CD4-positive, alpha-beta T cell treated with Interleukin-6 for 4 hours (primary cell): ENCODE measurements at places on chromosomes 12 and 14.

DNA sequence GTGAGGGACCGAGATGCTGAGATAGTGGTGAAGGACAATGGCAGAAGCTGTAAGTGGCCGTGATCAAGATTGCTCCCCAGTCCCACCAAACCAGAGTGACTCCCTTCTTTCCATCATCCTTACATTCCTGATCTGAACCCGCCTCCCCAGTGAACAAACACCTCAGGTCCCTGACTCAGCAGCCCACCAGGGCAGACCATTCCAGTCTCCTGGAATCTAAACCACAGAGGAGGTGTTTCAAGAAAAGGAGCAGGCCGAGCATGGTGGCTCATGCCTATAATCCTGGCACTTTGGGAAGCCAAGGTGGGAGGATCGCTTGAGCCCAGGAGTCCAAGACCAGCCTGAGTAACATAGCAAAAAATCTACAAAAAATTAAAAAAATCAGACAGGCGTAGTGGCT, 6.6 kb downstream of the ERBB3 start:
- DNase-seq: no peak

GRCh38 chr12:52280796-52281560, 6.5 kb downstream of the KRT86 start:
- no peak for DNase-seq

DNA sequence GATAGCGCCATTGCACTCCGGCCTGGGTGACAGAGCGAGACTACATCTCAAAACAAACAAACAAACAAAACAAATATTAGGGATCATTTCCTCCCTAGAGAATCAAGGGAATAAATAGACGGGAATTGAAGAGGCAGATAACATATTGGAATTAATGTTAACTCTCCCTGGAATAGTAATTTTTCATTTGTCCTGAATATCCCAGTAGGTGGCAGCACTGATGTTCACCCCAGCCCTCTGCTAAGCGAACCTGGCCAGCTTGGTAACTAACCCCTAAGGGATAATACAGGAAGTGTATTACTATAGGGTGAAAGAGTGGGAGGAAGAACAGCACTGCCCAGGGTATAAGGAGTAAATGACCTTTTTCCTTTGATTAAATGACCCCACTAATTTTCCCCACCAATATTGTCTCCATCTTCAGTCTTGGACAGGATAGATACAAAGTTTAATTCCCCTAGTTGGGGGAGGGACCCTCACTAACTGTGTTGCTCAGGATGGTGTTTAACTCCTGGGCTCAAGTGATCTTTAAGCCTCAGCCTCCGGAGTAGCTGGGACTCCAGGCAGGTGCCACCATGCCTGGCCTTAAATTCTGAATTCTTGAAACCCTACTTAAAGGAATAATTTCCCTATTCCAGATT, 40.5 kb downstream of the SLC2A14 start:
- peak; percentile 33 for DNase-seq

DNA sequence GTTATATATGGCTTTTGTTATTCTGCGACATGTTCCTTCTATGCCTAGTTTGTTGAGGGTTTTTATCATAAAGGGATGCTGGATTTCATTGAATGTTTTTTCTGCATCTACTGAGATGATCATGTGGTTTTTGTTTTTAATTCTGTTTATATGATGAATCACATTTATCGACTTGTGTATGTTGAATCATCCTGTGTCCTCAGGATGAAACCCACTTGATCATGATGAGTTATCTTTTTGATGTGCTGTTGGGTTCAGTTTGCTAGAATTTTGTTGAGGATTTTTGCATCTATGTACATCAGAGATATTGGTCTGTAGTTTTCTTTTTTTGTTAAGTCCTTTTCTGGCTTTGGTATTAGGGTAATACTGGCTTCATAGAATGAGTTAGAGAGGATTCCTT, 291.2 kb downstream of the AKAP6 start:
- DNase-seq: no peak

GRCh38 chr12:12777092-12777491, 8.4 kb upstream of the APOLD1 start:
- no peak for DNase-seq

DNA sequence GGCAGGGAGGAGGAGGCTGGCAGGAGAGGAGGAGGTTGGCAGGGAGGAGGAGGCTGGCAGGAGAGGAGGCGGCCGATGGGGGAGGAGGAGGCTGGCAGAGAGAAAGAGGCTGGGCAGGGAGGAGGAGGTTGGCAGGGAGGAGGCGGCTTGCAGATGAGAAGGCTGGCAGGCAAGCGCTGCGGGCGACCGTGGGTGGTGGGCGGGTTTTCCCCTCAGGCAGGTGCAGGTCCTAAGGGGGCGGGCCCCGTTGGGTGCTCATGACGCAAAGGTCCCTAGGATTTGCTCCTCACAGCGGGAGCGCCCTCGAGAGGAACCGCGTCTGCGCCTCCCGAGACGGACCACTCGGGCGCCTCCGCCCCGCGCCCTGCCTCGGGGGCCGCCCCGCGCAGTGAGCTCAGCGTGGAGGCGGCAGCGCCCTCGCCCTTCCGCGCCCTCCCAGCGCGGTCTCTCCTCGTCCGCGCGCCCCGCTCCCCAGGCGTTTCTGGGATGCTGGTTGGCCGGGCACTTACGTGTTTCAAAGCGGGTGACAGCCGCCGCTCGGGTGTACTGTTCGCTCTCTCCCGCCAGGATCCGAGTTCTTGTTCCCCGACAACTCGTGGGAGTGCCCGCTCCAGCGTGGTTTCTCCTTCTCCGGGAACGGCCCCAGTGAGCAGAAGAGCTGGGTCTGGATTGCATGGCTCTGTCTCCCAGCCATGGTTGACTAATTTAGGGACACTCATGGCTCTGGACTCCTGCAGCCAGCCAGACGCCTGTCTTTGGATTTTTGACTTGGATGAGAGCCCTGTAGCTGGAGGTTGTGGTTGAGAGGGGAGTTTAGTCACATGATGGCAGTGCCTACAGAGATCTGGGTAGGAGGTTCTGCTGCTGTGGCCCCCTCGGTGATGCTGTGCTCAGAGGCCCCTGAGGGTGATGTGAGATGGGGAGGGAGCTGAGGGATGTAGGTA, 64.1 kb upstream of the PPP4R3A start:
- peak; percentile 79 for DNase-seq

- DNase-seq: no peak
These were observed 855.3 kb downstream of the DIO2 start for GRCh38 chr14:79356040-79356439.

DNA sequence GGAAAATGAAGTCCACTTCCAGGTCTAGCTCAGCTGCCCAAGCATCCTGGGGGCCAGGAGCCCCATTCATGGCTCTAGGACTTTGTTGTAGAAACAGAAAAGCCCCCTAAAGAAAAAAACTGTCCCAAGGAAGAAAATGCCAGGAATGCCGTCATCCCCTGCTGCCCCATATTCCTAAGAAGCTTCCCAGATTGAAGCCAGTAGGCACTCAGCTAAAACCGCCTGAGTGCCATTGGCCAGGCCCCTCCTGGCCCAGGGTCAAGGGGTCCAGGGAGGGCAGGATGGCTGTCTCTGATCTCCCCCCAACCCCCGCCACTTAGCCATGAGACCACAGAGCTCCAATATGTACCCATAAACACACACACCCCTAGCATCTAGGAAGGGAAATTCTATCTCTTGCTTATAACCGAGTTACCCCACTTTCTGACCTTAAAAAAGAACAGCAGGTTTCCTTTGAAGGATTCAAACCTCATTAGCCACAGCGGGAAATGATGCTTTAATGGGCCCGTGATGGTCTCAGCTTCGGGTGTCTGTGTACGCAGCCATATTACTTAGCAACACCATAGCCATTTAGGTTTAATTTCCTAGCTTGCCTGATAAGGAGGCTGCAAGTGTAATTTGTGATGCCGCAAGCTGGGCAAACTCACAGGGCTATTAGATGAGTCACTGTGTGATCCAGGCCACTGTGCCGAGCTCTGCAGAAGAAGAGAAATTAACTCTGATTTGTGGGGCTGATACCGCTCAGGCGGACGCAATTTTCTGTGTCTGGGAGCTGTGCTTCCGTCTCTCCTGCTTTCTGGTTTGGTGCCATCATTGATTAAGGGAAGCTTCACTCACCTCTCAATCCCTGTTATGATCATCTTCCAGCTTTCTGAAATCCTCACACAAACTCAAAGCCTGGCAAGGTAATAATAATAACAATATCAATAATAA, 84.2 kb downstream of the GCH1 start:
- DNase-seq: no peak

- DNase-seq: no peak
These were observed 66.8 kb downstream of the ARL6IP4 start for GRCh38 chr12:123047289-123047688.

DNA sequence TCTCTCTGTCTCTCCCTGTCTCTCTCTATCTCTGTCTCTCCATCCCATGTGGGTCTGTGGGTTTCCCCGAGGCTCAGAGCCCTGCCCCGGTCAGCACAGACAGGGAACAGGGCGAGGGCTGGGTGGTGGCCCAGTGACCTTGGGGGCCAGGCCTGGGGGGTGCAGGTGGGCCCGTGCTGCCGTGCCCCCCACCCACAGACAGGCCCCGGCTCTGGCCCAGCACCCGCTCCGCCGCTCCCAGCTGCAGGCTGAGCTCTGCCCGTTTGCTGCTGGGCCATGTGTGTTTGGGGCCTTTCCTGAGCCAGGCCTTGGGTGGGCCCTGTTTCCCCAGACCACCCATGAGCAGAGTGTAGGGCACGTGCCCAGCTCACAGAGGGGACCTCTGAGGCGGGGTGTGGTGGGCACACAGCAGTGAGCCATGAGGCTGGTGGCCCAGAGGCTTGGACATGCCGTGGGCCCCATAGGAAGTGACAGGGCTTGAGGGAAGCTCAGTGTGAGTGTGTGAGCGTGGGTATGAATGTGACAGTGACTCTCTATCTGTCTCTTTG, 51.0 kb downstream of the TMEM121 start:
- no peak for DNase-seq

DNA sequence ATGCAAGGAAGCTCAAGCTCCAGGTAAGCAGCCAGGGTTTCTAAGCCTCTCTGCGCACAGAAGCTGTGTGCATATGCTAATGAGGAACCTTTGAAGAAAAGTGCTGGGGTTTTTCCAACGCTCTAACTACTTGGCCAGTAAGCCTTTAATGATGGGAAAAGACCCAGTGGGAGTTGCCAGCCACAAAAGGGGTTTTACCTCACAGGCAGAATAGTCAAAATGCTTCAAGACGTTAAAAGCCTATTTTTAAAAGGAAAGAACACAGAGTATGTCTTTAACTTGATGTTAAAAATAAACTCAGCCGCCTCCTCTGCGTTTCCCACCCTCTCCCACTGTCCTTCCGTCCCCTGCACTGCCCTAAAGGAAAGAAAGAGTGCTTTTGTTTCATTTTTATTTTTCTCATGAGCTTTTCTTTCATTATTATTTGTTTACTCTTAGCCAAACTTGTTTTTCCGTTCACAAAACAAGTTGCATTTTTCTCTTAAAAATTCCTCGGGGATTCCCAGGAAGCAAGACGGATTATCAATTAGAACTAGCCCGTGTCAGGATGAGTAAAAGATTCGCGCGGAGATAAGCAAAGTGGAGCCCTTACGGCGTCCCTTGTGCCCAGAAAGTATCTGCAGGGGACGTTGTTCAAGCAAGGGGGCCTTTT, 209.8 kb upstream of the NUDT4 start:
- no peak for DNase-seq

DNA sequence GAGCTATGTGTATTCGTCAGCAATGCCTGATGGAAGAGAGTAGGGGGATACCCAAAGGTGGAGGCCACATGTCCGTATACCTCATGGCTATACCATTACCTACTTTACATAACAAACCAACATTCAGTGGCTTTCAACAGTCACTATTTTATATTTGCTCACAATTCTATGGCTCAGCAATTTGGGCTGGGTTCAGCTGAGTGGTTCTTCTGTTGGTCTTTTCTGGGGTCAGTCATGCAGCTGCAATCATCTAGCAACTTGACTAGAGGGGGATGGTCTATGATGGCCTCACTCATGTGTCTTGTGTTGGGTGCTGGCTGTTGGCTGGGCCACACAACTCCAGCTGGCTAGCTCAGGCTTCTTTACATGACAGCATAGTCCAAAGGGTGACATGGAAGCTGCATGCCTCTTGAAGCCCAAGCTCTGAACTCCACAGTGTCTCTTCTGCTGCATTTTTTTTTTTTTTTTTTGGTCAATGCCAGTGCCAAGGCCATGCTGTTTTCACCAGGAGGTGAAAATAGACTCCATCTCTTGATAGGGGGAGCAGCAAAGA, 53.7 kb downstream of the RIN3 start:
- DNase-seq: no peak

GRCh38 chr12:132661972-132662371, 25.2 kb downstream of the POLE start:
- no peak for DNase-seq

GRCh38 chr12:7395950-7396349, 48.0 kb downstream of the CD163L1 start:
- DNase-seq: no peak

DNA sequence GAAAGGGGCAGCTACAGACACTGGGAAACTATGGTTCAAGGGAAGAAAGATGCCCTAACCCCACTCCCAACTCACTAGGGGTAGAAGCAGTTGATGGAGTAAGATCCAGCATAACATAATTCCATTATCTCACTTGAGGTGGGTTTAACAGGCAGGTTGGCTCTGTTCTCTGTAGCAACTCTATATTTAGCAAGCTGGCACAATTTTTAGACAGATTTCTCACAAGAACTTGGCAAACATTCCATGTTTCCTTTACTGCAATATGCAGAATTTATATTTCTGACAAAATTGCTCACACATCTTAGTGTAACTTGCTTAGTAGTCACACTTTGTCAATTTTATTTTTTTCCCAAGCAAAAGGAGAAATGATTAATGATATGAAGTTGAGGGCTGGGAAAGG, 475.4 kb downstream of the RMST start:
- no peak for DNase-seq

DNA sequence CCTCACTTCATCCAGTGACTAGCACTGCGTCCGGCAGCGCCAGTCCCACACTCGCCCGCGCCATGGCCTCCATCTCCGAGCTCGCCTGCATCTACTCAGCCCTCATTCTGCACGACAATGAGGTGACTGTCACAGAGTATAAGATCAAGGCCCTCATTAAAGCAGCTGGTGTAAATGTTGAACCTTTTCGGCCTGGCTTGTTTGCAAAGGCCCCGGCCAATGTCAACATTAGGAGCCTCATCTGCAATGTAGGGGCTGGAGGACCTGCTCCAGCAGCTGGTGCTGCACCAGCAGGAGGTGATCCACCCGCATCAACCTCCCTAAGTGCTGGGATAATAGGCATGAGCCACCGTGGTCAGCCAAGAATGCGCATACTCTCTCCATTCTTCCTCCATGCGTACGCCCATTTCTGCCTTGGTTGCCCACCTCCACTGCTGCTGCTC, 59.9 kb downstream of the IRF2BPL start:
- no peak for DNase-seq

GRCh38 chr12:97397008-97397407, 65.6 kb upstream of the RMST start:
- no peak for DNase-seq

- DNase-seq: no peak
These were observed 37.8 kb downstream of the SLC6A15 start for GRCh38 chr12:84874825-84875139.

DNA sequence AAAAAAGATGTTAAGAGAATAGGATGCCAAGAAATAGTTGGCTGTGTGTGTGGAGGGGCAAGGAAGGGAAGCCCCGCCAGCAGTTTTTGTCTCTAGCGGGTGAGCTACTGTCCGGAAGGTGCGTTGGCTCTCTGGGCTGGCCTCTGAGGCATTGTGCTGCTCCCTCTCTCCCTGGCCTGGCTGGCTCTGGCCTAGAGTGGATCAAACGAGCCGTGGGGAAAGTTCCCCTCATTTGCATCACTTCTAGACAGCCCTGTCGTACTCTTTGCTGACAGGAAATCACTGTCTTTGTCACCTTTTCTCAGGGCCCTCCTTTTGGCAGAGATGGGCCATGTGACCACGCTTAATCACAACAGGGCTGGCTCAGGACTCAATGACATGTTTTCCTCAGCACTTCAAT, 236.1 kb upstream of the NPAS3 start:
- DNase-seq: peak; percentile 2
